ENCODE measurements at places on chromosomes 3 and 15.

DNA sequence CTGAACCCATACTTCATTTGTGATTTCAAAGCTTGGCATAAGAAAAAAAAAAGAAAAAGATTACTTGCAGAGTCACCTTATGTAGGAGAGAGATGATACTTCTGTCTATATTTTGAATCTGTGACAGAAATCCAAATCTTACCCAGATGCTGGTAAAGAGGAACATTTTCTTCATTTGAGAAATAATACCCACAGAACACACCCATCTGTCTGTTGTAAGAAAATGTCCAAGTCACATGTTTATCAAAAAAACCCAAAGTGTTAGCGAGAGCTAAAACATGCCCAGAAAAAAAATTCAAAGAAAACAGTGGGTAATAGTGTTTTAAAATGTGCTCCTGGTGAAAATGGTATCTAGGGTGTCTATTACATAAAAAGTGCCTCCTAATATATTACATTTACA is 18.0 kb upstream of the RAP2B start:
- no peak for DNase-seq

GRCh38 chr3:46733026-46733800 is 15.5 kb upstream of the PRSS50 start:
- DNase-seq, result peak; percentile 21

DNA sequence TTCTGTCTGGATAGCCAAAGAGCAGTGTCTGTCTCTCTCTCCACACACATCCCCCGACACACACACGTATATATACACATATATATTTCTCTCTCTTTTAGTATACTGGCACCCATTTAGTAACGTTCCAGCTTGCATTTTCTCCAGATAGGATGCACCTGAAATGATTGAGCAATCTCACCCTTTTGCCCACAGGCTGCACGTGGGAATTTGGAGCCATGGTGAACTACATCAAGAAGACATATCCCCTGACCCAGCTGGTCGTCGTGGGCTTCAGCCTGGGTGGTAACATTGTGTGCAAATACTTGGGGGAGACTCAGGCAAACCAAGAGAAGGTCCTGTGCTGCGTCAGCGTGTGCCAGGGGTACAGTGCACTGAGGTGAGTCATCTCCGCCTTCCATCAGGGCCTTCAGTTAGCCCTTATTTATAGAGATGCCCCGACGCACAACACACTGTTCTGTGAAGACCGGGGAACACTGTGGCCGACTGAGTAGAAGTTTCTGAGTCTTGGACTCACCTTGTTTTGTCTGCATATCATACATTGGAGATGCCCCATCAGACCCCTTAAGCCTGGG is 45.7 kb downstream of the RLBP1 start:
- DNase-seq, result no peak

GRCh38 chr15:77002954-77003912 is 8.3 kb downstream of the PSTPIP1 start:
- DNase-seq, result no peak

- no peak for DNase-seq
Measured at GRCh38 chr3:134918441-134918840, 123.4 kb downstream of the EPHB1 start.

Data from AG08395 (cell line).